ENCODE measurements at places on chromosomes 4 and X.

DNA sequence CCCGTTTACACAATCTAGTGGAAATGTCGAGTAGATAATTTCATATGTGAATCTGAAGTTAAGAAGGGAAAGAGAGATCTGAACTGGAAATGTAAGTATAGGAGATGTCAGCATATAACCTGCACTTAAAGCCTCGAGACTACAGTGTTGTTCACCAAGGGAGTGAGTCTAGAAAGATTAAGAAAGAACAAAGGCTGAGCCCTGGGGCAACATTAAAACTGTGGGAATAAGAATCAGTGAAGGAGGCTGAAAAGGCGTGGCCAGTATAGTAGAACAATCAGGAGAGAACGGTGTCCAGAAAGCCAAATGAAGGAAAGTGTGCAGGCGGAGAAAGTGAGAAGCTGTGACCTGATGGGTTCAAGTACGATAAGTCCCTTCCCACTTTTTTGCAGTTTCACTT lies 118.8 kb upstream of the TENM3 start:
- no peak overlapping the region for H3K27ac ChIP-seq
- no peaks in the 10 kb centered on the region for H3K4me1 ChIP-seq
- H3K27me3 ChIP-seq: no peaks in the 10 kb centered on the region
- DNase-seq: no peak
- H3K4me3 ChIP-seq: no peak overlapping the region

GRCh38 chr4:7818399-7818911 lies 121.2 kb downstream of the AFAP1 start:
- H3K27me3 ChIP-seq: no peaks in the 10 kb centered on the region
- no peak overlapping the region for H3K27ac ChIP-seq
- H3K4me3 ChIP-seq: no peak overlapping the region
- peaks cover 8% of the 10 kb centered on the region for H3K4me1 ChIP-seq

DNA sequence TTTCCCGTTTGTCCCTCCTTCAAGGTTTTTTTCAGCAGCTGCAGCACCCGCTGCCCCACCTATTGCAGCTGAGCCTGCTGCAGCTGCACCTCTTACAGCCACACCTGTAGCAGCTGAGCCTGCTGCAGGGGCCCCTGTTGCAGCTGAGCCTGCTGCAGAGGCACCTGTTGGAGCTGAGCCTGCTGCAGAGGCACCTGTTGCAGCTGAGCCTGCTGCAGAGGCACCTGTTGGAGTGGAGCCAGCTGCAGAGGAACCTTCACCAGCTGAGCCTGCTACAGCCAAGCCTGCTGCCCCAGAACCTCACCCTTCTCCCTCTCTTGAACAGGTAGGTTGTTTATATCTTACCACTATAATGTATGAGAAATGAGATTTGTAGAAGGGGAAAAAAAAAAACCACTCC lies 4.5 kb downstream of the PRR27 start:
- no peak for DNase-seq
- no peak overlapping the region for H3K4me3 ChIP-seq
- no peaks in the 10 kb centered on the region for H3K36me3 ChIP-seq
- H3K4me1 ChIP-seq: no peaks in the 10 kb centered on the region
- no peaks in the 10 kb centered on the region for H3K27me3 ChIP-seq

- H3K27ac ChIP-seq: no peak overlapping the region
- no peaks in the 10 kb centered on the region for H3K36me3 ChIP-seq
- no peaks in the 10 kb centered on the region for H3K27me3 ChIP-seq
- H3K4me1 ChIP-seq: no peaks in the 10 kb centered on the region
- no peak for DNase-seq
Observed at GRCh38 chr4:22978656-22979055, 285.9 kb downstream of the GBA3 start.

- H3K4me3 ChIP-seq: no peak overlapping the region
- no peaks in the 10 kb centered on the region for H3K4me1 ChIP-seq
- no peaks in the 10 kb centered on the region for H3K36me3 ChIP-seq
Observed at GRCh38 chr4:13007802-13008470, 476.2 kb downstream of the RAB28 start.

DNA sequence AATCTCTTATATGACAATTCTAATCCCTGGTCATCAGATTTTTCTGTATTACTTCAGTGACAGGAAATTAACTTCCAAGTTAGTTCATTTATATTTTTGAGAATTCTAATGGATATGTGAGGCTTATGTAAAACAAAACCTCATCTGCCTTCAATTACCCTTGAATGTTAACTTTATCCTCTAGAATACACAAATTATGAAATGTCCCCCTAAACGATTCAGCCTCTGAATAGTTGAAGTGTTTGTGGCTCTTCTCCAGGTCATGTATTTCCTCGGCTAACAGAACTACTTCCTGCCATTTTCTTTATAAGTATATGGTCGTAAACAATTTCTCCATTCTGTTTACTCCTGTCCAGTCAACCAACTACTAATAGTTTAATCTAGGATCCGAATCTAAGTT lies 401.3 kb downstream of the PCDH10 start:
- no peak overlapping the region for H3K4me3 ChIP-seq
- H3K4me1 ChIP-seq: no peaks in the 10 kb centered on the region
- no peak overlapping the region for H3K27ac ChIP-seq
- no peaks in the 10 kb centered on the region for H3K27me3 ChIP-seq
- no peak for DNase-seq

DNA sequence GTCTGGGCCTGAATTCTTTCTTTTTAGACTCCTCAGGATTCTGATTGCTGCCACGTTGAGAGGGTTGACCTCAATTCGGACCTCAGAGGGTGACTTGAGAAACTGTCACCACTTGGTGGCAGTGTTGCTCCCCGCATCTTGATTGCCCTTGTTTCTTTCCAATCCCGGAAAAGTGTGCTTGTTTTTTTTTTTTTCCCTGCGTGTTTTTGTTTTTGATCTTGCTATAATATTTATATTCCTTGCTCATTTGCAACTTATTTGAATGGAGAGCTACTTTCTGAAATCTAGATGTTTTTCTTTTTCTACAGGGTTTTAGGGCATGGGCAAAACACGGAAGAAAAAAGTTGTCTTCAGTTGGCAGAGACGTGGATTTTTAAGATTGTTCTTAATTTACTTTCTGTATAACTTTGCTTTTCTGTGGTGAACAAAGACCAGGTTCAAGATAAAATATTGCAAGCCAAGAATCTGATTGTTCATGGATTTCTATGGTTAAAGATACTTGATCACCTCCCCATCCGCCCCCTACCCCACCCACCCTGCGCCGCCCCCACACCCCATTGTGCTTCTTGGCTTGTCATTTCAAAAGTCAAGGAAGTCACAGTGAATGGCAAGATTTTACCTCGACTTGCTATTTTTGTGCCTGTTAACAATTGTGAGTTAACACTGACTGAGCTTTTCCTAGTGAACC lies 102.0 kb downstream of the PTTG2 start:
- H3K4me1 ChIP-seq: peaks cover 17% of the 10 kb centered on the region
- peak overlapping the region; percentile 89 for H3K27ac ChIP-seq
- H3K4me3 ChIP-seq: peak overlapping the region; percentile 77
- no peaks in the 10 kb centered on the region for H3K27me3 ChIP-seq
- DNase-seq: peak; percentile 75

DNA sequence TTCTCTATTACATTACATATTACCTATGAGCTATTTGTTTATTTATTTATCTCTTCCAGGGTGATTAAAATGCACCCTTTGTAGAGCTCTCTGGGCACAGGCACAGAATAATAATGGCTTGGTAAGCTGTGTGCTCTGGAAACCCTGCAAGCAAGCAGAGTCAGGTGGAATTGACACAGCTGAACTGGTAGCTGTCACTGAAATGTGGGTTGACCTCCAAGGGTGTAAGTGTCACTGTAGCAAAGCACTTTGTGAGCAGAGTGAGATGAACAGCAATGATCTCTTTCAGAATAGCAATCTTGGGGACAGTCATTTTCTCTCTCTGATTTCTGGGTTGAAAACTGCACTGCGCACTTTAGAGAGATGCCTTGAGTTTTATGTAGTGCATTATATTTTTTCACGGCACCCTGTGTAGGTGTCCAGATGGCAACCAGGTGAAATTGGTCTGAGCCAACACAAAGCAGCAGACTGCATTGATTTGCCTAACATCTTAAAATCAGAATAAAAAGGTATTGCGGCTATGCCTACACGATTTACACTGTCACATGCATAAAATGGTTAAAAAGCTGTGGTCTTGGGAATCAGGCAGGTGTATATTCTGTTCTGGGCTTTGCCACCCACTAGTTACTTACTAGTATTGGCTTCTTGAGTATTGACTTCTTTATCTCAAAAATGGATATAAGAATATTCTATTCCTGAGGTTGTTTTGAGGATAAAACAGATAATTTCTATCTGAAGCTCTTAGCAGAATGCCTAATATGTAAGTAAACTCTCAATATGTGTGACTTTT lies 450.3 kb downstream of the RAPGEF2 start:
- no peaks in the 10 kb centered on the region for H3K4me1 ChIP-seq
- H3K36me3 ChIP-seq: no peaks in the 10 kb centered on the region
- H3K4me3 ChIP-seq: no peak overlapping the region
- no peaks in the 10 kb centered on the region for H3K27me3 ChIP-seq
- no peak for DNase-seq

- peak overlapping the region; percentile 75 for H3K27ac ChIP-seq
- peak; percentile 66 for DNase-seq
- H3K36me3 ChIP-seq: peaks cover 2% of the 10 kb centered on the region
- H3K27me3 ChIP-seq: peaks cover 93% of the 10 kb centered on the region
- H3K4me3 ChIP-seq: peak overlapping the region; percentile 85
Observed at GRCh38 chr4:112515198-112516065, 548 bp downstream of the NEUROG2 start.

GRCh38 chrX:9340598-9341290 lies 124.1 kb upstream of the TBL1X start:
- H3K4me3 ChIP-seq: peak overlapping the region; percentile 69
- peaks cover 12% of the 10 kb centered on the region for H3K27me3 ChIP-seq
- peak; percentile 42 for DNase-seq
- peak overlapping the region; percentile 88 for H3K27ac ChIP-seq
- peaks cover 48% of the 10 kb centered on the region for H3K4me1 ChIP-seq
- no peaks in the 10 kb centered on the region for H3K36me3 ChIP-seq

- no peaks in the 10 kb centered on the region for H3K4me1 ChIP-seq
- DNase-seq: no peak
- no peaks in the 10 kb centered on the region for H3K27me3 ChIP-seq
- H3K36me3 ChIP-seq: peaks cover 19% of the 10 kb centered on the region
- H3K27ac ChIP-seq: no peak overlapping the region
- no peak overlapping the region for H3K4me3 ChIP-seq
Observed at GRCh38 chr4:147909225-147909624, 177.3 kb downstream of the ARHGAP10 start.

- H3K36me3 ChIP-seq: no peaks in the 10 kb centered on the region
- no peak overlapping the region for H3K27ac ChIP-seq
- no peak for DNase-seq
- H3K4me3 ChIP-seq: no peak overlapping the region
- no peaks in the 10 kb centered on the region for H3K4me1 ChIP-seq
Observed at GRCh38 chr4:155904331-155904730, 835 bp downstream of the TDO2 start.

DNA sequence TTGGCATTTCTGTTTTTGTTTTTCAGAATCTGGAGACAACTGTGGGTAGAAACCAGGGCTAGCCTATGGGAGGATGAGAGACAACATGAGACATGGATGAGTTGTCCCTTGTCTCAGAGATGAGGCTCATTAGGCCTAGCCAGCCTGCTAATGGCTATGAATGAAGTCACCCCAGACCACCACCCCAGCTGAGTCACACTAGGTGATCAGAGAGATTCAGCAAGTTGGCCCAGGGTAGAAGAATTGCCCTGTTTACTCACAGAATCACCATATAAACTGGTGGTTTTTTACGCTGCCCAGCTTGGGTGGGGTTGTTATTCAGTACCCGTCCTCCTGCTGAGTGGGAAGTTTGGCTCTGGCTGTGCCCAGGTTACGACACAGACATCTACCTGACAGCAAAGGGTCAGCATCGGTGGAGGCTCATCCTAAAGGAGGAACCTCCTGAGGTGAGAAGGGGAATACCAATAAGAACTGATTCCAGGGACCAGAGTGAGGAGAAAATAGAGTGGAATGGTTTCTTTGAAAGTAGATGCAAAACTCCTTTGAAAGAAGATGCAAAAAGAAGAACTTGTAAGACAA lies 17.2 kb upstream of the ARSJ start:
- H3K4me1 ChIP-seq: peaks cover 7% of the 10 kb centered on the region
- H3K4me3 ChIP-seq: no peak overlapping the region
- no peaks in the 10 kb centered on the region for H3K36me3 ChIP-seq

DNA sequence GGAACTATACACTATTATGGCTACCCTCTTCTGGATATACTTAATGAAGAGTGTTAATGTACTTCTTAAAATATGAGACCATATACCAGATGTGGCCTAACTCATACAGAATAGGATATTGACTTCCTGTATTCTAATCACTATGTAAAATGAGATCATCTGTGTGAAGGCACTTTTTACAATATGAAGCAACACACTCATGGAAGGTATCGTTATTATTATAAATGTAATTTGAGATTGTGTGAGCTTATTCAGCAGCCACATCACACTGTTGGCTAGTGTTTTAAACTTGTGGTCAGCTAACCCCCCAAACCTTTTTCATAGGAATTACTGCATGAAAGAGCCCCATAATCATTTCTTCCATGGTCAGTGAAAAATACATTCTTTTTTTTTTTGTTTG lies 281.8 kb upstream of the TEX13A start:
- H3K4me1 ChIP-seq: no peaks in the 10 kb centered on the region
- H3K4me3 ChIP-seq: no peak overlapping the region
- H3K27me3 ChIP-seq: peaks cover 8% of the 10 kb centered on the region
- DNase-seq: no peak
- H3K27ac ChIP-seq: no peak overlapping the region

GRCh38 chr4:142645475-142646108 lies 200.5 kb downstream of the INPP4B start:
- peaks cover 70% of the 10 kb centered on the region for H3K36me3 ChIP-seq
- DNase-seq: no peak
- peak overlapping the region; percentile 70 for H3K27ac ChIP-seq
- H3K4me3 ChIP-seq: peak overlapping the region; percentile 15

- no peak overlapping the region for H3K4me3 ChIP-seq
- H3K4me1 ChIP-seq: peaks cover 14% of the 10 kb centered on the region
- H3K27me3 ChIP-seq: no peaks in the 10 kb centered on the region
- no peak for DNase-seq
- H3K36me3 ChIP-seq: peaks cover 2% of the 10 kb centered on the region
Observed at GRCh38 chr4:148238811-148239493, 203.3 kb downstream of the NR3C2 start.

- no peaks in the 10 kb centered on the region for H3K4me1 ChIP-seq
- peaks cover 11% of the 10 kb centered on the region for H3K27me3 ChIP-seq
- no peak overlapping the region for H3K27ac ChIP-seq
- no peak for DNase-seq
Observed at GRCh38 chrX:111779582-111779981, 96.4 kb upstream of the TRPC5OS start.

DNA sequence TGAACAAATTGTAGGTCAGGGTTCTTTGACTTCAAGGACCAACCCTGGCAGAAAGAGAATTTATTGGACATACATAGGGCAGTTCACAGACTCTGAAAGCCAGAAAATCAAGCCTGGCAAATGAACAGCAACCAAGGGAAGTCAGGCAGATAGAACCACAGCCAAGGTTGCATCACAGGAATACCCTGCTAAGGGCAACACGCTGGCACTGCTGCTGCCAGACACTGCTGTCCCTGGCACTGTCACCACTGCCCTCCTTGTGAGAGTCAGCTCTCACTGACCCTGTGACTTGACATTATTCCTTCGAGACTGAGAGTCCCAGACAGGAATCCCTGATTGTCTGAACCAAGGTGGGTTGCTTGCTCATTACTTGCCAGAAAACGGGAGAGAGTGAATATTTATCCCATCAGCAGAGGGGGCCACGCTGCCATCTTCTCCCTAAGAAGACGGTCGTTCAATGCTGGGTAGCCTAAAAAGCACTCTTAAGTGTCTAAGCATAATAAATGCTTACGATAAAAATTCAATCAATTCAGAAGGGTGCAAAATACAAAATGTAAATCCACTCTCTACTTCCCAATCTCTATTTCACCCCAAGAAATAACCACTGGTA lies 23.2 kb upstream of the PTTG2 start:
- H3K27ac ChIP-seq: no peak overlapping the region
- H3K4me1 ChIP-seq: peaks cover 6% of the 10 kb centered on the region
- no peak overlapping the region for H3K4me3 ChIP-seq
- H3K36me3 ChIP-seq: peaks cover 24% of the 10 kb centered on the region
- H3K27me3 ChIP-seq: no peaks in the 10 kb centered on the region
- DNase-seq: no peak

Measured in activated T-cell treated with anti-CD3 and anti-CD28 coated beads, Interleukin-2, amount 50 U/mL, for 24 hours (primary cell).